ENCODE measurements at places on chromosomes 13 and 19.
A peak's percentile ranks its signal among the peaks of the same experiment; 100 is the strongest.

DNA sequence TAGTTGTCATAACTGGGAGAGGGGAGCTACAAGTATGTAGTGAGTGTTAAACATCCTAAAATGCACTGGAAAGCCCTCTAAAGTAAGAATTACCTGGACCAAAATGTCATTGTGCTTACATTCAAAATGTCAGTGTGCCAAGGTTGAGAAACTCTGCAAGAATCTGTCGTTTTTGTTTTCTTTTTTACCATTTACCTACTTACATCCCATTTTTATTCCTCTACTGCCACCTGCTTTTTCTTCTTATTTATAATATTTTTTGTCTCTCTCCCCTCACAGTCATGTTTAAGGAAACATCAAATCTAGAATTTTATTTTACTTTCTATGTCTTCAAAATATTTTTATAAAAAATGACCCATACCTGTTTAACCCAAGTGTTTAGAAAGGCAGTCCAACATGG is 226.4 kb downstream of the PCDH17 start:
- DNase-seq, result no peak

DNA sequence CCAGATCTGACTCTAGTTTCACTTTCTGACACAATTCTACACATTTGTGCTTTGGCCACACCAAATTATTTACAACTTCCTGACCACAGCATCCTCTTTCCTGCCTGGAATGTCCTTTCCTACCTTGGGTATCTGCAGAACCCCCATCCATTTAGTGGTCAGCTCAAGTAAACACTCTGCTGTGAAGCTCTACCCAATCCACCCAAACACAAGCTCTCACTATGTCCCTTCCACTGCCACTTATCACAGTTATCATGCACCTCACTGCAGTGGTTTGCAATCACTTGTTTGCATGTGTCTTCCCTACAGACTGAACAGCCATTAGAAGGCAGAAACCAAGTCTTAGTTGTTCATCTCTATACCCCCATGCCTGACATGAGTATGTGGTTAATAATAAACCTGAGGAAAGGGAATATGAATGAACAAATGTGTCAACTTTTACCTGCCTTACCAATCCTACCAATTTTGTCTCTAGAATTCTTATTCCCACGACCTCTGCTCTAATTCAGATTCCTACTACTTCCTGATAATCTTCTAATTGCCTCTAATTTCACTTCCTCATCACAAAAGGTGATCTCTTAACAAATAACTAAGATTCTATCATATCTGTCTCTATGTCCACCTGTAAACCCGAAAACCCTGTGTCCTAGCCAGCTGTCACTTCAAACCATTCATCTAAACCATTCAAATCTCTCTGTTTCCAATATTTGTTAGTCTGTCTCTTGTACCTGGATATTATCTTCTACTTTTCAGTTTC is 25.1 kb downstream of the LNX2 start:
- DNase-seq, result no peak

DNA sequence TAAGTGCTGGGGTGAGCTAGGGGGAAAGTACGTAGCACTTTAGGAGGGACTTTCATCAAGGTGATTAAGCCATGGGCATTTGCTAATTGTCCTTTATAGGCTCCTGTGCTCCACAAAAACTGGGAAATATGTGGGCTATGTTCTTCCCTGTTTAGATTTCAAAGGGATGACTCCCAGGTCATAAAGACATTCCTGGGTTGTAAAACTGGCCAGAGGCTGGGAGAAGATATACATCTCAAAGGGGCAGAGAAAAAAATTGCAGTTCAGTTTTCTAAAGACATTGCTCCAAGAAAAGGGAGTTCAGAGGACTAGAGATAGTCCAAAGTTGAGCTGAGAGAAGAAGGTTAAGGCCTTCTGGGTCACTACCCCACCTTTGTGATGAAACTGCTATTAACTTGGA is 204.8 kb downstream of the MYO16 start:
- DNase-seq, result no peak

GRCh38 chr19:15897026-15897737 is 692 bp downstream of the CYP4F2 start:
- no peak for DNase-seq

GRCh38 chr19:9705836-9706235 is 30.9 kb upstream of the ZNF562 start:
- DNase-seq, result no peak

- no peak for DNase-seq
Measured at GRCh38 chr13:45823583-45823982, 28.0 kb downstream of the SIAH3 start.

GRCh38 chr13:50747737-50748350 is 95.6 kb downstream of the DLEU7 start:
- no peak for DNase-seq

DNA sequence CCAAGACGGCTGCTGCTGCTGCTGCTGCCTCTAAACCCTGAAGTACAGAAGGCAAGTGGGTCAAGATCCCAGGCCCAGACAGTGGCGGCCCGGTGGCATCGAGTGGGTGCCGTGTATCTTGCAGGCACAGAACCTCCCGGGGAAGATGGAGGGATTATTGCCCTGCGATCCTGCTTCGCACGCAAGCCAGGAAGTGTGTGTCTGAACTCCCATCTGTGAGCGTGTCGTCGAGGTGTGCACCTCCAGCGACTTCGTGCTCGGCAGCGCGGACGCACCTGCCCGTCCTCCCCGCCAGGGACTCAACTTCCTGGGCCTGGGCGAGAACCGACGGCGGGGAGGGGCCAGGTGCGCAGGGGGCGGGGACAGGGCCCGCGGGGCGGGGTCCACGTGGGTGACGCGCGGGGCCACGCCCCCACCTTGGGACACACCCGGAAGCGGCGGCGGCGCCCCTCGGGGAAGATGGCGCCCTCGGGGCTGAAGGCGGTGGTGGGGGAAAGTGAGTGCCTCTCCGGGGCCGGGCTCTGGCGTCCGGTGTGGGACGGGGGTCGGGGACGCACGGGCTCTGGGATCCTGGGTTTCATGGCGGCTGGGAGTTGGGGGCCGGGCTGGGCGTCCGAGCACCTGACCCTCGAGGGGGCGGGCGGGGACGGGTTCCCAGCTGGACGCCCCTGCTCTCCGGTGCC is at the start of gene STXBP2:
Gene STXBP2, plus strand, starts transcription at position 420 of the 683 bp plus-strand sequence. Its CDS starts 40 bp downstream, at position 460.
- peak; percentile 94 for DNase-seq

- no peak for DNase-seq
Measured at GRCh38 chr19:47615714-47616113, 6.8 kb downstream of the BICRA start.

DNA sequence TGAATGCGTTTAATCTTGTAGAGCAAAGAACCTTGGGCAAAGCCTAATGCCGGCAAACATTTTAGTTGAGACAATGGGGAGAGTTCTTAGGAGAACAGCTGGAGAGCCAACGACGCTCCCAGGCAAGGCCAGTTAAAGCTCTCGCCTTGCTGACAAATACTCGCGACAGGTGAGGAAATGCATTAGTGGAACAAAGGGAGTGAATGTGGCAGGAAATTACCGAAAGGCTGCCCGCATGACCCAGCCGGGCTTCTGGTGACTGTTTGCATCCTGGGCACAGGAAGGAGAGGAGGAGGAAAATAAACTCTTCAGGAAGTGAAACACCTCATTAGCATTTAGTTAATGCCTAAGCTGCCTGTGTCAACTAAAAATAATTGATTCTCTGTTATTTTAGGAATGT is 74.6 kb downstream of the SHISA2 start:
- no peak for DNase-seq

- no peak for DNase-seq
Measured at GRCh38 chr19:18741124-18742121, 49.7 kb downstream of the COMP start.

DNA sequence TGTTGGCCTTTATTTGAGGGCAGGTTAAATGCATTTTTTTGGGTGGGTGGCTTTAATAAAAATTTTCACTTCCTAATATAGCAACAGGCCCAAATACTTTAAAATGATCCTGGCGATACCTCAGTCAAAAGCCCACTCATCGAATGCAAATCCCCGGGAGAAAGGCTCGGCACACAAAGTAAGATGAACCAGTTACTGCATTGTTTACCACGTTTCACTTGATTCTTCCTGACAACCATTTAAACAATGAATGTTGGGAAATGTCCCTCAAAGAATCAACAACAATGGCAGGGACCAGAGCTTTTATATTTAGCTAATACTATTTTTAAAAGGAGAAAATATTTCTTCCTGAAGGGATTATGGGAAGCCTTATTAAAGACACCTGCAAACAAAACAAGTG is 187.7 kb downstream of the ABCC4 start:
- no peak for DNase-seq

GRCh38 chr13:21932578-21932977 is 261.7 kb downstream of the FGF9 start:
- no peak for DNase-seq

GRCh38 chr13:100458673-100459072 is 129.9 kb downstream of the GGACT start:
- DNase-seq, result no peak

GRCh38 chr19:34490141-34490766 is 8.7 kb downstream of the WTIP start:
- no peak for DNase-seq

DNA sequence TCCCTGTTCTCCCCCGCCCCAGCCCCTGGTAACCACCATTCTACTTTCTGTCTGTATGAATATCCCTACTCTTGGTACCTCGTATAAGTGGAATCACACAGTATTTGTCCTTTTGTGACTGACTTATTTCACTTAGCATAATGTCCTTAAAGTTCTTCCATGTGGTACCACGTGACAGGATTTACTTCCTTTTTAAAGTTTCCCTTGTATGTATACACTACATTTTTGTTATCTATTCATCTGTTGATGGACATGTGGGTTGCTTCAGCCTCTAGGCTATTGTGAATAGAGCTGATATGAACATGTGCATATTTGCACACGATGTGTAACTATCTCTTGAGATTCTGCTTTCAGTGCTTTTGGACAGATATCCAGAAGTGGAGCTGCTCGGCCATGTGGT is 59.6 kb upstream of the GJB6 start:
- DNase-seq, result no peak

All from naive thymus-derived CD8-positive, alpha-beta T cell (primary cell).